Left forelimb (tissue), 1 donor: ENCODE measurements at places on chromosomes 6 and 20.

DNA sequence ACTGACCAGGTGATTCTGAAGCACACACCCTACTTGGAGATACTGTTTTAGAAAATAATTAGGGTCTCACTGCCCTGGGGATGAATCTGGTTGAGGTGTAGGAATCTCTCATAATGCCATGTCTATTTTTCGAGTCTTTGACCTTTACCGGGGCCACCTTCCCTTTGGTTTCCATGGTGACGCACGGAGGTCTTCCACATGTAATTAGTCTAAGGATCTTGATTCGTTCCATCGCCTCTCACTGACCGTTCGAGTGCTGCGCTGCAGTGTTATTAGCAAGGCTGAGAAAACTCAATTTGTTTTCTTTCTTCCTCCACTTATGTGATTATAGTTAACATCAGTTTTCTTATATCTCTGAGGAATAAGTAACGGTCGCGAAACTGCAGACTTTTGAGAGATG lies 144.3 kb upstream of the SPACA1 start:
- no peak for DNase-seq

- DNase-seq: no peak
Observed at GRCh38 chr6:131156411-131156810, 21.1 kb downstream of the AKAP7 start.

DNA sequence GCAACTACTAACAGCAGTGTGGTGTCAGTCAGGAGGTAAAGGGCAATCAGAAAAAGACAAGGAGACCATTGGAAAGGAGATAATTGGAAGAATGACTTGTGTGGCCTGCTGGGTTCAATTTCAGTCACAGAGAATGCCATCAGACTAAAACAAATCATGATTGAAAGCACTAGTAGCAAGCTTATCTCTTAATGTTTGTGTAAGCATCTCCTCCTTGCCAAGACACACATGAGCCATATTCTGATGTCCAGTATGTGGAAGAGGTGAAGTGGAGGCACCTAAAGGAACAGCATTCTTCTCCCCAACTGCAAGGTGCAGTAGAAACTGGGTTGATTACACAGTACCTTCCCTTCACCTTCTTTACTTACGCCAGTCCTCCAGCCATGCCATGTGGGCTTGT lies 287.5 kb downstream of the ZFAND3 start:
- no peak for DNase-seq

DNA sequence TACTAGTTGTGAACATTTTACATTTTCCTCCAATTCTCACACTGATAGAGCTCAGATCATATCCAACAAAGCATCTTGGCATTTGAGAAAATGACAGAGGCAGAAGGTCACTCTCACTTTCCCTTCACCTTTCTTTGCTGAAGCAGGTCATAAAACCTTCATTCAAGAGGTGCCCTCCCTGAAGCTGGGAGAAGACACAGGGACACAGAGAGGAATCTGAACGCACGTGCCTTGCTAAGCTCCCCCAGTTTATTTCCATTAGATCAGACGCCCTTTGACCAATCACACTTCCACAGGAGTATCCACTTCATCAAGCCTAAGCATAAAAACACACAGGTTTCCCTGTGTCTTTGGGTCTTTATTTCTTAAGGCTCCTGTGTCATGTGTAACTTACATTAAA lies 9.2 kb upstream of the MBOAT1 start:
- DNase-seq: no peak

DNA sequence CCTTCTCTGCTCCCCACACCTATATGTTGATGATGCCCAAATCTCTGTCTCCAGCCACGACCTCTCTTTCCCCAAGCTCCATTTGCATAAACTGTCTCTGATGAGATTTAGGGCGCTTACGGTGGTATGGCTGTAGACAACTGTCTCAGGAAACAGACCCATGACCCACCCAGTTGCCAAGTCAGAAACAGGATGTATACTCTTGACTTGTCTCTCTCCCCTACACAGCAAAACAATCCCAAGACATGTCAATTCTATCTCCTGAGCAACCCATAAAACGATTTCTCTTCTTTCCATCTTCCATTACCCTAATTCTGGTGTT lies 13.9 kb downstream of the GNL1 start:
- no peak for DNase-seq

DNA sequence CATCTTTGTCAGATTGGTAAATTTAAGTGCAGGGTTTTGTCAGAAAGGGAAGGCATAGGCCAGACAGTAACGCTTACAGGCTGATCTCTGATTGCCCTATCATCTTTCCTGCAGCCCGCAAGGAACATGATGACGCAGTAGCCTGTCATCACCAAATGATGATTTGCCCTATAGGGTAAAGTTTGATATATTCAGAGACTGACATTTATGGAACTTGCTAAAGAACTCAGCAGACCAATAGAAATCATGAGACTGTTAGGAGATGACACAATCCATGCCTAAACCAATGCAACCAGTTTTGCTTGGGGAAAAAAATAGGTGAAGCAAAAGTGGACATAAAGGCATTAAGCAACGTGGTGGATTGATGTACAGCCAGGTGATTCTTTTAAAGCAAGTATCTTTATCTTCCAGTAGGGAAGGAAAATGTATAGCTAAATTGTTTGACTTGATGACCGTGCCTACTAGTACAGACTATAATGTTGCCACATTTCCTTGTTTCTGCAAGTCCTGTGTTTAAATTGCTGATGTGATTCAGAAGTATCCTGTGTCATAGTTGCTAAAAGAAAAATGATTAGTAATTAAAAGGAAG lies 2.4 kb downstream of the NUS1 start:
- no peak for DNase-seq

DNA sequence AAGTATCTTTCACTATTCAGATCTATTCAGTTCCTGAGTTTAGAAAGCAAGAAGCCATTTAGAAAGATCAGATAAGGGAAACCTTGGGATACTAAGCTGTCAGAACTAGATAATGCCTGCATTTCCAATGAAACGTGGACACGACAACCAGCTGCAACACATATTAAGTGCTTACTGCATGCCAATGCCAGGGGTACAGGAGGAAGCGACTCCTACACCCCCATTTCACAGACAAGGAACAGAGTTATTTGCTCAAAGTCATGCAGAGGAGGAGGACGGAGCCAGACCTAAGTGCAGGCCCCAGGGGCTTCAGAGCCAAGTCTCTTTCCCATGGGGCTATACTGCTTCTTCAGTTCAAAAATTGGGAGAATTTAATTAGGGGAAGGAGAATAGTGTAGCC lies 62.4 kb downstream of the PREX1 start:
- DNase-seq: no peak

DNA sequence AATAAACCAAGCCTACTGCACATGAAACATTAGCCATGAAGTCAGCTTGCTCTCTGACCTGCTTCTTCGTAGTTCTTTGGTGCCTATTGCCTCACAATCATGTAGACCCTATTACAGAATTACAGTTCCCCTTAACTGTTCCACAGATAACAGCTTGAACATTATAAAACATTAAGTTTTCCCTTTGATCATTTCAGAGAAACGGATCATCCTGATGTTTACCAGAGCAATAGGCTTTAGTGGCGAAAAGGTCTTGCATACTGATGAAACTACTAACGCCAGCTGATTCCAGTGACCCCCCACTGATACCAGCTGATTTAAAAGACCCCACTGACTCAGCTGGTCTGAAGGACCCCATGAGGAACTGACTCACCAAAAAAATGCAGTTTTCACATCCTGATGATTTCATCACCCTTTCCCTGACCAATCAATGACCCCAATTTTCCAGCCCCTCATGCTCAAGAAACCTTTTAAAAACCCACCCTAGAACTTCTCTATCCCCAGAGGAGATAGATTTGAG lies 39.4 kb upstream of the MLIP start:
- DNase-seq: no peak

DNA sequence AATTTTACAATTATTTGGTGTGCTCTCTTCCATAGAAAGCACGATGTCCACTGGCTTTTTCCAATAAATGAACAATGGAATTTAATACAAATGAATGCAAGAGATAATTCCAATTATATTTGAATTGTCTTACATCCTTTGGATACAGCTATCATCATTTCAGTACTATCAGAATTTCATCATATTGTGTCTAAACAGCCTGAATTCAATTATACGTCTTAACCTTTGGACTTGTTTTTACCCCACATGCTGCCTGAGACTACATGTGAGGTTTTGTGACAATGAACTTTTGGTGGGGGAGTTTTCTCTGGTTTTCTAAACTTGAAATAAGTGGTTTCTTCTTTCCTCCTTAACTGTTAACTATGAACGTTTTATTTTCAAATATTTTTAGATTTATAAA lies 1176.0 kb downstream of the EPHA7 start:
- DNase-seq: no peak

DNA sequence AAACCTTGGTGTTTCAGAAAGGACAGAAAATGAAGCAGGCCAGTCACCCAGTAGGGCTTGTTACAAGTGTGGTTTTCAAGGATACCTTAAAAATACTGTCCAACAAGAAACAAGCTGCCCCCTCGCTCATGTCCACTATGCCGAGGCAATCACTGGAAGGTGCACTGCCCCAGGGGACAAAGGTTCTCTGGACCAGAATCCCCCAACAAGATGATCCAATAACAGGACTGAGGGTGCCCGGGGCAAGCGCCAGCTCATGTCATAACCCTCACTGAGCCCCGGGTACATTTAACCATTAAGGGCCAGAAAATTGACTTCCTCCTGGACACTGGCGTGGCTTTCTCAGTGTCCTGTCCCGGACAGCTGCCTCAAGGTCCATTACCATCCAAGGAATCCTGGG lies 6.6 kb upstream of the NT5DC1 start:
- DNase-seq: no peak

- DNase-seq: no peak
Observed at GRCh38 chr6:51559059-51559458, 528.4 kb downstream of the PKHD1 start.

DNA sequence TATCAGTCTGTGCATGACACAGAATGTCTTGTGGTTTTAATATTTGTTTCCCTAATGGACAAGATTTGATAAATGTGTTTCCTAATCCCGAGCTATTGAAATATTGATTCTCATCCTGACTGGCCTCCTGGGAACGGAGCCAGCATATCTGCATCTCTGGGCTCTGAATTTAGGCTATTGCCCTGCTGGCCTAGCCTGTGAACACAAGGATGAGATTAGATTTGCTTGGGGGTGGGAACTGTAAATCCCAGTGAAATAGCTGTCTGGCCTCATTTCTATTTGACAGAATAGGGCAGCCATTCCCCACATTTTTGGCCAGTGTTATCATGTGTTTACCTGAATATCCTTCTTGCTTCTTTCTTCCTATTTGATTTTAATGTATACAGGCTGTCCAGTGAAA lies 198.4 kb upstream of the SOX4 start:
- no peak for DNase-seq

- DNase-seq: no peak
Observed at GRCh38 chr6:62623846-62624532, 338.0 kb upstream of the KHDRBS2 start.

DNA sequence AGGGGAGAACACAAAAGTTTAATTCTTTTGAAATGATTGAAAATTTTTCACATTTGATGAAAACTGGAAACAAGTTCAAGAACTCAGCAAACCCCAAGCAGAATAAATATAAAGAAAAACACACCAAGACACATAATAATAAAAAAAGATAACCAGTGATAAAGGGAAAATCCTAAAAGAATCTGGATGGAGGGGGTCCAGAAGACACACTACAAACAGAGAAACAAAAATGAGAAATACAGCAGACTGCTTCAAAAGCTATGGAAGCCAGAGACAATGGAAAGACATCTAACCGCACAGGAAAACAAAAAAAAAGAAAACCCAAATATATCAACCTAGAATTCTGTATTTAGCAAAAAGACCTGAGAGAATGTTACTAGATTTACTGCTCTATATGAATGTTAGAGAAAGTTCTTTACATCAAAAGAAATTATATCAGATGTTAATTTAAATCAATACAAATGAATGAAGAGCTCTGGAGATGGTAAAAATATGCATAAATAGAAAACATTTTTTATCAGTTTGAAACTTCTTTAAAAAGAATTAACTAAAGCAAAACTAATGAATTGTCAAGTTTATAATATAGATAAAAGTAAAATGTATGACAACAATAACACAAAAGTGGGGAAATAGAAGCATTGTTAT lies 310.7 kb upstream of the PREP start:
- no peak for DNase-seq

DNA sequence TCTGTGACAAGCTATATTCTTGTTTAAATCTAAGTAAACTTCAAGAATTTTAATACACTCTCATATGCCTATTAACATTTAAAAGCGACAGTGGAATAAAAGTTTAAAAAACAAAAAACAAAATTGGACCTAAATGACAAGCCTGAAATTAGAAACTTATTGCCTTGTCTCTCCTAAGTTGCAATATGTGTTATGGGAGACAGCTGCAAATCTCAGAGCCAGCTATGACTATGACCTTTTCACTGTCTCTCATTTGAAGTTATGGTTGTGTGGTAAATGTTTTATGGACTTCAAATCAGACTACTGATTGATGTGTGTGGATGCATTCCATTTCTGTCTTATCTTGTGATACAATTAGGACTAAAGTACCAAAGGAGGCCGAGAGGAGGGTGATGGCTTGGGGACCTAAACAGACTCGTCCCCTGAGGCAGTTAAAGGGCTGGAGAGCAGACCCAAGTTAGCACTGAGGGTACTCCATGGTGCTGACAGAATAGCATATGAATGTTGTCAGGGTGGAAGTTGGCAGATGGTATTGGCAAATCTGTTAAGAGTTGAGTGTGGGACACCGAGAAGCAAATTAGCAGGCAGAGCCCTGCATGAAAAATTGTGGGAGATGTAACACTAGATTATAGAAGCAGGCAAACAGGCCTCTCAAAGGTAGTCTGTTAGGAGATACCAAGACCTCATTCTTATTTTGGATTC lies 930.1 kb upstream of the MAN1A1 start:
- DNase-seq: no peak
